Activated CD8-positive, alpha-beta memory T cell treated with anti-CD3 and anti-CD28 coated beads for 48 hours (primary cell): ENCODE measurements at places on chromosomes 5 and 9.
A peak's percentile ranks its signal among the peaks of the same experiment; 100 is the strongest.

DNA sequence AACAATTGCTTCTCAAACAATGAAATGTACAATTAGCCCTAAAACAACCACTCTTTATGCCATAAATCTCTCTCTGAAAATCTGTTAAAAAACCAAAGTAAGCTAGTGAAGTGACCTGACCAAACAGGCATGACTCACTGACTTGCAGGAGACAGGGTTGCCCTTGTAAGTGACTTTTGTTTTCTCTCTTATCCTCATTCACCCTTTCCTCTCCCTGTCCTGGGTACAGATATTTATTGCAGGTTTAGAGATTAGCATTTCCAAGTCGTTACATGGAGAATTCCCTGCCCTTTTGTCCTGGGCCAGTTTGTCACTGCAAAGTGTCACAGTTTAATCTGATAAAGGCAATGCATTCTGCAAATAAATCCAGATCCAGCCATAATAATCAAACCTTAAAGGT lies 484.2 kb downstream of the IRX1 start:
- no peak for DNase-seq

- DNase-seq = no peak
These were observed 28.7 kb downstream of the DMRT3 start for GRCh38 chr9:1005043-1005667.

DNA sequence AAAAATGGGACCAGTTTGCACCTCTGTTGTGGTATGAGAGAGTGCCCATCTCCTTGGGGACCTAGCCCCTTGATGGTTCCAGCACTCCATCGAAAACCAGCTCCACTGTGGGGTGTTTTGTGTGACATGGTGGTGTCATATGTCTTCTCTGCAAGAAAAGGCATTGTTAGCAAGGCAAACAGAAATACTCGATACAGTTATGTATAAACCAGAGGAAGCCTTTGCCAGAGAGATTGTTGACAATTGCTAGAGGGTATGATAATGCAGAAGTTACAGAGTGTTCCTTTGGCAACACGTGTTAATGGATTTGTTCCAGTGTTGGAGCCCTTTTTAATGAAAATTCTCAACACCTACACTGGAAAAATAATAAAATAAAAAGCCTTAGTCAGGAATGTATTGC lies 270.4 kb upstream of the DMRT1 start:
- DNase-seq = no peak

GRCh38 chr5:170028124-170028523 lies 47.8 kb upstream of the INSYN2B start:
- DNase-seq = no peak

- DNase-seq = peak; percentile 70
These were observed 115.4 kb downstream of the RGS3 start for GRCh38 chr9:113578882-113579282.

- DNase-seq = no peak
These were observed 678 bp downstream of the PLPP7 start for GRCh38 chr9:131290036-131290766.

GRCh38 chr5:156631005-156631404 lies 219.1 kb upstream of the PPP1R2B start:
- DNase-seq = no peak

GRCh38 chr5:34719029-34719428 lies 62.9 kb downstream of the RAI14 start:
- DNase-seq = no peak

GRCh38 chr5:41598011-41598410 lies 87.6 kb upstream of the PLCXD3 start:
- DNase-seq = no peak

GRCh38 chr9:97559111-97559514 lies 57.6 kb downstream of the TMOD1 start:
- no peak for DNase-seq

DNA sequence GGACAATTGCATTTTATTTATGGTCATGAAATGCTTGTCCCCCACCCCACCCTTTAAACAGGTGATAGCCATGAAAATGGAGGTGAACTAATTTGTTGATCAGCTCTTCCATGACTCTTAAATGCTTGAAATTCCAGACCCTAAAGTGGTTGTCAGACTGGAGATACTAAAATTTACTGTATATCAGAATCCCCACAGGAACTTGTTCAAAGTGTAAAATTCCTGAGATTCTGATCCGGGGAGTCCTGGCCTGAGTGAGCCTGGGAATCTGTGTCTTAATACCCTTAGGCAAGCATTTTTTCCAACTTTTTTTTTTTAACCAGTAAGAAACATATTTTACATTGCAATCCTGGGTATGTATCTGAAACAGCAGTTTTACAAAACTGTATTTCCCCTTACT lies 4.7 kb downstream of the SKP2 start:
- no peak for DNase-seq

- DNase-seq = no peak
These were observed at the start of gene TRAF1 for GRCh38 chr9:120926397-120926928. Gene TRAF1, minus strand, starts transcription at chr9:120926796. Its CDS starts 721 bp downstream, at chr9:120926075.

DNA sequence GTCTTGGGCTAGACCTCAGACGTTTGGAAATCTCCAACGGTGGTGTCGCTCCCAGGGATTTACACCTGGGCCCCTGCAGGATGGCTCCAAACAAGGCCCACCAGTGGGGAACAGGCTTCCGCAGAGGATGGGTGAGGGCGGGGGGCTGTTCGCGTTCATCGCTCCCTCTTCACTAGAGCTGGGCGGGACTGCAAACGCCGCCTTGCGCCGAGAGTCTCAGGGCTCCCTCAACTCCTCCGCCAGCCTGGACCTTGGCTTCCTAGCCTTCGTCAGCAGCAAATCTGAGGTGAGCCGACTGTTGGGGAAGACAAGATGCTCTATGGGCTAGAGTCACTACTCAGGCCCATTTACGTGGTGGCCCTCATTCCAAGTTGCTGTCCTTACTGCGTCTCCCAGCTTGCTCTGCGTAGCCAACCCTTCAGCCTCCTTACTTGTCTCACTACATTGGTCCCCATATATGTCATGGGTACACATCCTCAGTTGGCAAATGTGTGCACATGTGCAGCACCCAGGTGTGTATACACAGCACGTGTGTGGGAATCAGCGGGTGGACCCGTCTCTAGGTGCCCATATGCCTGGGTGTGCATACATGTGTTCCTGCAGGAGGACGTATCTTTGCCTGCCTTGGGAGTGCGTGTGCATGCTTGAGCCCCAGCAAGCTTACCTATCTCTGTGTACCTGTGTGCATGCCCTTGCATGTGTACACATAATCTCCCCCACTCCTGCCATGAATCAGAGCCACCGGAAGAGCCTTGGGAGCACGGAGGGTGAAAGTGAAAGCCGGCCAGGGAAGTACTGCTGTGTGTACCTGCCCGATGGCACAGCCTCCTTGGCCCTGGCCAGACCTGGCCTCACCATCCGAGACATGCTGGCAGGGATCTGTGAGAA lies 10.5 kb downstream of the RGS14 start:
- no peak for DNase-seq

DNA sequence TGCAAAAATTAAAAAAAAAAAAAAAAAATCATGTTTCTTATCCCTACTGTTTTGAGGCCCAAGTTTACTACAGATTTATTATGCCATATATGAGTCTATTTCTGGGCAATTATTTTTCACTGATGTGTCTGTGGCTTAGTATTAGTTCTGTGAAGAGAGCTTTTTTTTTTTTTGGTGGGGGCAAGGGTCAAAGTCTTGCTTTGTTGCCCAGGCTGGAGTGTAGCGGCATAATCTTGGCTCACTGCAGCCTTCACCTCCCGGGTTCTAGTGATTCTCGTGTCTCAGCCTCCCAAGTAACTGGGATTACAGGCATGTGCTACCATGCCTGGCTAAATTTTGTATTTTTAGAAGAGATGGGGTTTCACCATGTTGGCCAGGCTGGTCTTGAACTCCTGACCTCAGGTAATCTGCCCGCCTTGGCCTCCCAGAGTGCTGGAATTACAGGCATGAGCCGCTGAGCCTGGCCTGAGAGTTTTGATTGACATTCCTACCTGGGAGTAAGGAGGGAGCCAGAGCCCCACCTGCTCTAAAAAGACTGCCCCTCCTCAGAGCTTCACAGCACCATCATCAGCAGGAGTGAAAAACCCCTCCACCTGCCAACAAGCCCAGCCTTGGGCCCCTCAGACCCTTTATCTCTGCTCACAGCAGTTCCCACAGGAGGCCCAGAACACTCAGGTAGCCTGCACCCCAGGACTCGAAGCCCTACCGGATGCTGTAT lies 36.1 kb upstream of the JADE2 start:
- DNase-seq = no peak

DNA sequence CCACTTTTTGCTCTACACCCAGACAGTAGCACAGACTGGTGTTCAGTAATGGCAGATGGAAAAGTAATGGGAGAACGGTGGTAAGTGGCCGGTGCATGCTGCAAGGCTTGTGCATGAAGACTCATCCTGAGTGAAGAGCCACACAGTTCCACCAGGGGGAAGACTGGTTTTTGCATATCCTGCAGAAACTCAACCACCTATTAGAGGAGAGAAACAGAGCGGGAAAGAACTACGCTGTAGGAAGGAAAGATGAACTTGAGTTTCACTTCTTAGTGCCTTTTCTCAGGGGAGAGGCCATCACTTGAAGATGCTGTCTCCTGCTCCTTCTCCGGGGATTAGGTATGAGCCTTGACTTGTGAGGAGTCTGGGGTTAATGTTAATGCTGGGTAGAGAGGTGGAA lies 9.4 kb upstream of the PRSS3 start:
- DNase-seq = no peak

DNA sequence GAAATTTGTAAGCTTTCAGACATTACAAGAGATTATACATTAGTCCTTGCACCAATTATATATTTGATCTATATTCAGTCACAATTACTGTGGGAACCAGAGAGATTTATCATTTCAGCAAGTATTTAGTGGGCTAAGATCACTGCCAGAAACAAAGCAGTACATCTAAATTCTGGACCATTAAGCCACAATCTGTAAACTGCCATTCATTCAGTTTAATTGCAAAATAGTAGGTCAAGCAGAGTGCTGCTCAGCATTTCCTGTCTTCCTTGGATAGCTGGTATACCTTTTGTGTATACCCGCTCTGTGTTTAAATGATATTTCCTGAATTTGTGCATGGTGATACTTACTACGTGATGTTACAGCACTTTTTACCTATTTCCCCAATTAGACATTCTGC lies 42.6 kb downstream of the CDH10 start:
- DNase-seq = no peak

GRCh38 chr9:137783521-137783920 lies 94.1 kb upstream of the CACNA1B start:
- DNase-seq = no peak
